ENCODE measurements at places on chromosomes 12 and 14.

DNA sequence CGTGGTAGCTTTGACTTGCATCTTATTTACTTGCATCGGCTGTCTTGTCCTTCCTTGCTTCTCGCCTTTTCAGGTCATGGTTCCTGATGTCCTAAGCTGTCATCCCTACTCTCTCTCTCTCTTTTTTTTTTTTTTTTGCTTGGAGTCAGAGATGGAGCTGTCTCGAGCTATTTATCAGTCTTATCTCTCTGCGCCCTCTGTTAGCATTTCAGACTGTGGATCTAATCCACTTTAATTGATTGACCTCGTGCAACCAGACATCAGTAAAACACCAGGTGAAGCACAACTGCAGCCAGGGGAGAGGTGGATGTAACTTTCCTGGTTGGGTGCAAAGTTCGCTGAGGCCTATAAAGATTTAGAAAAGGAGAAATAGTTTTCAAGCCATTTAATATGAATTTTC, 554.8 kb downstream of the DIO2 start:
- no peak for DNase-seq

GRCh38 chr14:76666746-76667145, 94.5 kb upstream of the VASH1 start:
- no peak for DNase-seq

GRCh38 chr12:13097491-13098011, 5.9 kb downstream of the GSG1 start:
- DNase-seq = no peak

- DNase-seq = no peak
Measured at GRCh38 chr12:29794862-29795261, 11.1 kb upstream of the TMTC1 start.

- no peak for DNase-seq
Measured at GRCh38 chr14:105060751-105061427, 4.3 kb downstream of the GPR132 start.
